ENCODE measurements at places on chromosomes 1 and 21.
A peak's percentile ranks its signal among the peaks of the same experiment; 100 is the strongest.

DNA sequence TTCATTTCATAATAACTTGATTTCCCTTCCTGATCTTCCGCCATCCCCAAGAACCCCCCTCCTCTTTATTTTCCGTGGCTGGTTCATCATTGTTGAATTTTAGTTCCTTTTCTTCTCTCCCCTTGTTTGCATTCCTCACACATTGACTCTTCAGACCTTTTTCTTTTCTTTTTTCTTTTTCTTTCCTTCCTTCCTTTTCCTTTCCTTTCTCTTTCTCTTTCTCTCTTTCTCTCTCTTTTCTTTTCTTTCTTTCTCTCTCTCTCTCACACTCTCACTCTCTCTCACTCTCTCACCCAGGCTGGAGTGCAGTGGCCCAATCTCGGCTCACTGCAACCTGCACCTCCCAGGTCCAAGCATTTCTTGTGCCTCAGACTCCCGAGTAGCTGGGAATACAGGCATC is 231.3 kb downstream of the FMN2 start:
- no peak for DNase-seq

DNA sequence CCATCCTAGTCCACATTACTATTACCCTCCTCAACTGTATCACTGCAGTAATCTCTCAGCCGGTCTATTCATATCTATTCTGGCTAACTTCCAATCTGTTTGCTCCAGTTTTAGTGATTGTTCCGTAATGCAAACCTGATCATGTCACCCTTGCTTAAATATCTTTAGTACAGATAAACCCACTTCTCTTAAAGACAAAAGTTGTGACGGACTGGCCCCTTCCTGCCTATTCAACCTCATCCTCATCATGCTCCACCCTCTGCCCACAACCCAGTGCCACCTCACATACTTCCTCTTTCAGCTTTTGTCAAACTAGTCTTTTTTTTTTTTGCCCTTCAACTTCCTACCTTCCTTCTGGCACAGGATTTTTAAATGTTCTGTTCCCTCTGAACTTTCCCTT is 2.8 kb upstream of the C1orf162 start:
- peak; percentile 61 for DNase-seq

GRCh38 chr1:222694927-222695326 is 17.4 kb downstream of the AIDA start:
- no peak for DNase-seq

DNA sequence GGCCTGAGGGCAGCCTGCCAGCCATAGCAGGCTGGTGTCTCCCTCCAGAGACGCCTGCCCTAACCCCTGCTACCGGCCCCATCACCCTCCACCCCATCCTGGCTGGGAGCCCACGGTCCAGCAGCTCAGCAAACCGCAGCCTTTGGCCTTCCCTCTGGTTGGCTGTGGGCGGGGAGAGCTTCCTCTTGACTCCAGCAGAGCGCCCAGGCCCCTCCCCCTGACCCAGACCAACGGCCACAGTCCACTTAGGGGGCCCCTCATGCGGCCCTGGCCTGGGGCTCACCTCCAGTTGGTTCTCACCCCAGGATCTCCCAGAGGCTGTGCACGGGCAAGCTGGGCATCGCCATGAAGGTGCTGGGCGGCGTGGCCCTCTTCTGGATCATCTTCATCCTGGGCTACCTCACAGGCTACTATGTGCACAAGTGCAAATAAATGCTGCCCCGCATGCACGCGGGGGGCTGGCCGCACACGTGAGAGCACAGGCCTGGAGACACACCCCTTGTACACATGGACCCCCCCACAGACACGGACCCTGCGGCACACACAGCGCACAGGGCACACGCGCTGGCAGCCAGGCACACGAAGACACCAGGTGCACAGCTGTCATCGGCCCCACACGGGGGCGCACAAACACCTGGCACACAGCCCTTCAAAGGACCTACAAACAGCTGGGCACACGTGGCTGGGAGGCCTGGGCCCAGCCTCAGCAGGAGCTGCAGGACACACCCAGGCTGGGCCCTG is 3.1 kb downstream of the SMIM1 start:
- peak; percentile 57 for DNase-seq

GRCh38 chr1:43039228-43040055 is 80.8 kb upstream of the SLC2A1 start:
- DNase-seq: no peak

DNA sequence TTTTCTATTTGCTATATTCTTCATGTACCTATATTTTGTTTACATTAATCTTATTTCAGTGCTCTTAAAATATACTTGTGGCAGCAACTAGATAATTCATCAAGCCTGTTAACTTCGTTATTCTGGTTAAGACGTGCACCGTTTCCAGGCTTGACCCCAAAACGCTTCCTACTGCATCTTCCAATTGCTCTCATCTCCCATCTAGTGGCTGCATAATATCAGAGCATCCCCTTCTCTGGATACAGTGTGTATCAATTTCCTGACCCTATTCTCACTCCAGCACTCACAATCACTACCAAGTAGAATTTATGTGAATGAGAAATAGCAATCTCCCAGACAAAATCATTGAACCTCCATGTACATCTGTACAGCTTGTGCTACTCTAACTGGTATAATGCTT is 1280.3 kb upstream of the B3GALT2 start:
- DNase-seq: no peak

GRCh38 chr1:94590203-94591137 is 48.9 kb upstream of the F3 start:
- DNase-seq: no peak

GRCh38 chr1:119012383-119012782 is 24.2 kb upstream of the TBX15 start:
- DNase-seq: no peak

DNA sequence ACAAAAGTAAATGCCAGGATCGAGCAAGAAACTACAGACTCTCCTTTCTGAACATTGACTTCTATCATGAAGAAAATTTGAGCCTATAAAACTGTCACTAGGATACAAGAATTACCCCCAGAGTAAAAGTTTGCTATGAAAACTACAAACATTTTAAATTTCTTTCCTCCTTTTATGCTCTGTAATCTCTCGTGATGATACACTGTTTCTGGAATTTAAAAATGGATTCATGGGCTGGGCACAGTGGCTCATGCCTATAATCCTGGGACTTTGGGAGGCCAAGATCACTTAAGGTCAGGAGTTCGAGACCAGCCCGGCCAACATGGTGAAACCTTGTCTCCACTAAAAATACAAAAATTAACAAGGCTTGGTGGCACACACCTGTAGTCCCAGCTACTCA is 181.3 kb downstream of the ZNF281 start:
- DNase-seq: no peak

DNA sequence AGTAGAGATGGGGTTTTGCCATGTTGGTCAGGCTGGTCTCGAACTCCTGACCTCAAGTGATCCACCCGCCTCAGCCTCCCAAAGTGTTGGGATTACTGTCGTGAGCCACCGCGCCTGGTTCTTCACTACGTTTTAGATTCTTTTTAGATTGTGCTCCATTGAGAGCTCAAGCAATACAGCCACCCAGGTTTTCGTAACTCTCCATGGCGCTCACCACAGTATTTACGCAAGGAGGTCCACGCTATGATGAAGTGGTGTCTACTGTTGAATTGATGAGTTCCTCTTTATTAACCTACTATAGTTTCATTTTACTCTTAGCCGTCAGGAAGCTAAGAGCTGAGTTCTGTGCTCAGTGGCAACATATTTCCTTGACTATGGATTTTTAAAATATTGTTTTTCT is 1.8 kb upstream of the KIF1B start:
- no peak for DNase-seq

- DNase-seq: no peak
These were observed 958 bp downstream of the NFYC start for GRCh38 chr1:40692429-40692895.

GRCh38 chr1:222583079-222583478 is 6.7 kb downstream of the TAF1A start:
- DNase-seq: no peak

DNA sequence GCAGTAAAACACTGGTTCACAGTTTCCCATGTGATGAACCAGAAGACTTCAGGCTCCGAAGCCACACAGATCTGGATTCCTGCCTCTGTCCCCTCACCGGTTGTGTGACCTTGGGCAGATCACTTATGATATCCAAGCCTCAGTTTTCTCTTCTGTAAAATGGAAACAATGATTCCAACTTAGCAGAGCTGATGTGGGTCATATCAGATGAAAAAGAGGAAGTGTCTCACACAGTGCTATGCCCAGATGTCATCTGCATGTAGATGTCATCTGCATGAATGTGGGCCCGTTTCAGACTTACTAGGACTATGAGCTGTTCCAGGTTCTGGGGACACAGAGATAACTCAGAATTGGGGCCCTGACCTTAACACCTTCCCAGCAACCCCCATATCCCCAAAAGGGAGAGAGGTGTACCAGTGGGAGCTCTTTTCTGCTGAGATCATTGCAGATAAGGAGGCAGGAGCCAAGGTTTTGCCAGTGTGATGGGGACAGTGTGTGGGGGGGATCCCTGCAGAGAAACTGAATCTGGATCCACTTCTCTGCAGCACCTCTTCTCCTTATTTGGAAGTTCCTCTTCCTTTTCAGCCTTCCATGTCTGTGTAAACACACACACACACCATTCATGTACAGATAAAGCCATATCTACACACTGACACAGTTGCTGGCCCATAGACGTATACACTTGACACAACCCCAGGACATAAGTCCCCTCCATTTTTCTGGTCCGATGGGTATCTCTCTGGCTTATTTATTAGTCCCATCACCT is 5.0 kb upstream of the ADGRB2 start:
- peak; percentile 56 for DNase-seq

GRCh38 chr1:229655781-229656180 is 29.7 kb downstream of the URB2 start:
- DNase-seq: no peak

DNA sequence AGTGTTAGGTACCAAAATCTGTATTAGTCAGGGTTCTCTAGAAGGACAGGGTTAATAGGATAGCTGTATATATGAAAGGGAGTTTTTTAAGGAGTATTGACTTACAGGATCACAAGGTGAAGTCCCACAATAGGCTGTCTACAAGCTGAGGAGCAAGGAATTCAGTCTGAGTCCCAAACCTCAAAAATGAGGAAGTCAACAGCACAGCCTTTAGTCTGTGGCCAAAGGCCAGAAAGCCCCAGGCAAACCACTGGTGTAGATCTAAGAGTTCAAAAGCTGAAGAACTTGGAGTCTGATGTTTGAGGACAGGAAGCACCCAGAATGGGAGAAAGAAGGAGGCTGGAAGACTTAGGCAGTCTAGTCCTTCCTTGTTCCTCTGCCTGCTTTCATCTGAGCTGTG is 487.5 kb upstream of the CHRM3 start:
- DNase-seq: no peak

GRCh38 chr1:8985915-8986813 is 40.1 kb downstream of the SLC2A7 start:
- no peak for DNase-seq

GRCh38 chr1:175364424-175365076 is 172.0 kb upstream of the KIAA0040 start:
- DNase-seq: no peak

- DNase-seq: no peak
These were observed 1.9 kb downstream of the BSDC1 start for GRCh38 chr1:32392325-32392724.

DNA sequence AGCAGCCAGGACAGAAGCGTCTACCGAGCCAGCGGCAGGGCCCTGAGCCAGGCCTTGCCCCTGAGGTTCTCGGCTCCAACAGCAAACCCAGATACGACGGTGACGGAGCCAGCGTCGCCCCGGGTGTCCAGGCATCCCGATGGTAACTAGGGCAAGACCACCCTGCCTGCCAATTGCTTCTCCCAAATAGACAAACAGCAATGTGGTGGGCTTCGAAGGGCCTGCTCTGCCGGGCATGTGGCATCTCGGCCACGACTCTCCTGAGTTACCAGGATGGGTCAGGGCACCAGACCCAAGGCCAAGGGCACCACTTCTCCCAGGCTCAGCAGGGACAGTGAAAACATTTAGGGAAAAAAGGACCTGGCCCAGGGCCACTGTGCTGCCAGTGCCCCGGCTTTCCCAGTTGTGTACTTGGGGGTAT is 3.2 kb upstream of the ACTRT2 start:
- DNase-seq: no peak

DNA sequence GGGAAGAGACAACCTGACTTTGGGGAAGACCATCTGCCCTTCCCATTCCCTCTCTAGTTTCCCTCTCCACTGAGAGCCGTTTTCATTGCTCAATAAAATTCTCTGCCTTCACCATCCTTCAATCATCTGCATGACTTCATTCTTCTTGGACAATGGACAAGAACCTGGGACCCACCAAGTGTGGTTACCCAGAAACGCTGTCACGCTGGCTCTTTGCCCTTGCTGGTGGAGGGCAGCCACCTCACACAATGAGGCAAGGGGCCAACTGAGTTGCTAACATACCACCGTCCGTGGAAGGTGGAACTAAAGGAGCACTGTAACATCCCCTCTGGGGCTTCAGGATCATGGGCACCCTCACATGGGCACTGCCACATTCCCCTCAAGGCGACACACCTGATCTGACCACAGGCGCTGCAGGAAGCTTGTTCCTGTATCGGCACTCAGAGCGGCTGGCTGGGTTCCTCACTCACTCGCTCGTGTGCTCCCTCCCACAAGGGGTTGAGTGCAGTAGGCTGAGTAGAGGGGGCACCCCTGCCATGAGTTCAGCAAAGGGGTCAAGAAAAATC is 652.4 kb downstream of the PLPP3 start:
- DNase-seq: no peak

GRCh38 chr1:170487503-170487902 is 44.5 kb upstream of the GORAB start:
- no peak for DNase-seq

DNA sequence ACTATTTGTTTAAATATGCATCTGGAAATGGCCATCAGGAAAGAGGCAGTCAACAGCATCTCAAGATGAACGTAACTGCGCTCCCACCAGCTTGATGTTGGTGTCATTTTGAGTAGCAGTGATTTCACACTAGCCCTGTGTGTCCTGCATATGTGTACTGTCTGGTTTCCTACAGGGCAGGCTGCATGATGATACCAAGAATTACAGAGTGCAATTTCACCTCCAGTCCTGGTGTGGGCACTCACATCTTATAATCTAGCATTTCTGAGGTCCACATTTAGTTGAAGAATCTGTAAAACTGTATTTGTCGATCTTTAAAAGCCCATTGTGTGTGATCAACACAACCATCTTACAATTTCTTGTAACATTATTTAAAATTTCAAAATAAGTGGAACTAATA is 336.4 kb downstream of the PAPPA2 start:
- no peak for DNase-seq

DNA sequence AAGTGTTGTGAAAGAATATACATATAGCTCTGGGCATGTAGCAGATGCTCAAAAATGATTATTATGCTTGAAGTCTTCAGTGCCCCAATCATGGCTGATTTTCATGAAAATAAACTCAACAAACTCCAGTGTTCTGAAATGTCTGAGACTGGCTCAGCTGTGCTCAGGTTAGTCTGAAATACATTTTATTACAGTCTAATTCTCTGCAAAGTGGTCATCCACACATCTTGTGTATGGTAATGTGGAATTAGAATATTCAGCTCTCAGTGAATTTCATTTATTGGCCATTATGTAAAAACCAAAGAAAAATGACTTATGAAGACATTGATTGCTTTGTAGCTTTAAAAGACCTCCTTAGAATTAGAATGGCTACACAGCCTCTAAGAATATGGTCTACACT is 109.9 kb downstream of the DISC1 start:
- no peak for DNase-seq
